Inflammatory macrophage treated with lipopolysaccharide for 1 hour (primary cell): ENCODE measurements at places on chromosomes 12 and 14.

DNA sequence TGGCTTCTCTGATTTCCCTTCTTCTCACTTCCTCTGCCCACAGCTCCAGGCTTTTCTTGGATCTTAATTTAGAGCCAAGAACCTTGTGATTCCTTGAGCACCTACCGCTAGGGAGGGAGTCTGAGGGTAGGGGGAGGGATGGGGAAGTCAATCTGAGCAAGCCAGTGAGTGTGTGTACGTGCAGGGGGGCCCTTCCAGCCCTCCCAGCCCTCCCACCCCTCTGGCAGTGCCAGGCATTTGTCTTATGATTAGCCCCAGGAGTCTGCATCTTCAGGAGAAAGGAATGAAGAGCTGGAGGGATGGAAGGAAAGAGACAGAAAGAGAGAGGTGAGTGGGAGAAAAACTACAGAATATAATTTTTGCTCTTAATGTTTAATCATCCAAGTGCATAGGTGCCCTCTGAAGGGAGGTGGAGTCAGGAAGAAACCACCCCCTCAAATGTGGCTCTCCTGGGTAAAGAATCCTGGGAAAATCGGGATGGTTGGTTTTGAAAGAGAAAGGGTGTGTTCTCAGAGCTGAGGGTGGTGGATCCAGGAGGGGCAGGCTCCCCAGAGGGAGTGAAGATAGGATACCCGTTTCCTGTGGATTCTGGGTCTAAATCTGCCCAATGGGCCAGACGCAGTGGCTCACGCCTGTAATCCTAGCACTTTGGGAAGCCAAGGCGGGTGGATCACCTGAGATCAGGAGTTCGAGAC, 2.1 kb downstream of the PIANP start:
- no peak for DNase-seq

DNA sequence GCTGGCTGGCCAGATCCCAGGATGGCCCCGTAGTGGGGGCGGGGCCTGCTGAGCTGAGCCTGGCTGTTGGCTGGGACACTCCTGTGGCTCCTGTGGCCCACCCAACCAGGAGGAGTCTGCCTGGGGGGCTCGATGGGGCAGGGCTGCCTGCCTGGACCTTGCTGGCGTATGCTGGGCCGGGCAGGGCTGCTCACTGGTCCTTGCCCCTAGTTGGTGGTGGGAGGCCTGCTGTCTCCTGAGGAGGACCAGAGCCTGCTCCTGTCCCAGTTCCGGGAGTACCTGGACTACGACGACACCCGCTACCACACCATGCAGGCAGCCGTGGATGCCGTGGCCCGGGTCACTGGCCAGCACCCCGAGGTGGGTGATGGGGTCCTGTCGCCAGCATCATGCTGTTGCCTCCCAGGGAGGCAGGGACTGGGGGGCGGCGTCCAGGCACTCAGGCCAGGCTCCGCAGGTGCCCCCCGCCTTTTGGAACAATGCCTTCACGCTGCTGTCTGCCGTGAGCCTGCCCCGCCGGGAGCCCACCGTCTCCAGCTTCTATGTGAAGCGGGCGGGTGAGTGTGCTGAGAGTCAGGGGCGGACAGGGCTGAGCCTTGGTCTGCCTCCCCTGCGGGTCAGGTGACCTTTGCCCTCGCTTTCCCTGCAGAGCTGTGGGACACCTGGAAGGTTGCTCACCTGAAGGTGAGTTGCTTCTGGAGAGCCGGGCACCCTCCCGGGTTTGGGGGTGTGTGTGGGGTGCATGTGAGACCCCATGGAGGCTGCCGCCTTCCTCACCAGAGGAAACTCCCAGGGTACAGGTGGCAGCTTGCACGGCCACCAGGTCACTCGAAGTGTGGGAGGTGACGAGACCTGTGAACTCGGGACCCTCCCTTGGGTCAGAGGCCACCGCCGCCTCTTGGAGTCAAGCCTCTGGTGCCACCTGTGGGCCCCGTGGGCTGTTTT, 3.4 kb downstream of the NOC4L start:
- DNase-seq: no peak

DNA sequence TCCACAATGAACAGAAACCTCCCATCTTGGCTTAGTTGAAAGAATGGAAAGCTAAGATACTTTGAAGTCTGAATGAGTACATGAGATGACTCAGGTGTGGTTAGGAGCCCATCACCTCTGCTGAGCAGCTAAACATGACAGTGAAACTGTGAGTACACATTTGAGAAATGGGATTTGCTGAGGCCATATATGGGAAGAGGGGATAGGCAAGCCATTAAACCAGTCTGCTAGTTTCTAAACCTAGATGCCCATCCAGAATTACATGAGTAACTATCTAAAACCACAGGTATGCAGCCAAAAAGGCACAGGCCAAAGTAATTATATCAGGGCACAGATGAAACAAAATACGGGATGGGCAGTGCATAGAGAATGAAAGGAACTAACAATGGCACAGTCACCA, 41.2 kb downstream of the NKX2-1 start:
- DNase-seq: no peak

- no peak for DNase-seq
These were observed 7.1 kb downstream of the ETFRF1 start for GRCh38 chr12:25202137-25202536.

GRCh38 chr14:29144621-29145020, 378.0 kb downstream of the FOXG1 start:
- no peak for DNase-seq

GRCh38 chr14:101291390-101291789, 269.9 kb upstream of the DIO3 start:
- DNase-seq: no peak
